ENCODE measurements at places on chromosomes 3 and 15.

GRCh38 chr15:49152552-49153312 is 2.7 kb downstream of the COPS2 start:
- DNase-seq, result no peak

DNA sequence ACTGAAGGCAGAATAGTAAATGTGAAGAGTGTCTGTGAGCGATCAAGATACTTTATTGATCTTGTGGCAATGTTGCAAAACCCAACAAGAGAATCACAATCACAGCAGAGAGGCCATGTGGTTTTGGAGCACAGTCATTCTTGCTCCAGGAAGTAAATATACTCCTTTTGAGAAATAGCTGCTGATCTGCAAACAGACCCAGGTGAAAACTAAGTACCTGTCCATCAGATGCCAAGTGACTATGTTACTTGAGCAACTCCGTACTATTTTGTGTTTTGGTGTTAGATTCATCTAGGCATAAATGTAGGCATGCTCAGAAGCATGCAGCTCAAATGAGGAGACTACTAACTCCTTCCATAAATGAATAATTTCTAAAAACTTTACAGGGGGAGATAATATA is 627.9 kb downstream of the ZBBX start:
- no peak for DNase-seq

GRCh38 chr3:175554801-175555200 is 695.7 kb downstream of the NAALADL2 start:
- DNase-seq, result no peak

DNA sequence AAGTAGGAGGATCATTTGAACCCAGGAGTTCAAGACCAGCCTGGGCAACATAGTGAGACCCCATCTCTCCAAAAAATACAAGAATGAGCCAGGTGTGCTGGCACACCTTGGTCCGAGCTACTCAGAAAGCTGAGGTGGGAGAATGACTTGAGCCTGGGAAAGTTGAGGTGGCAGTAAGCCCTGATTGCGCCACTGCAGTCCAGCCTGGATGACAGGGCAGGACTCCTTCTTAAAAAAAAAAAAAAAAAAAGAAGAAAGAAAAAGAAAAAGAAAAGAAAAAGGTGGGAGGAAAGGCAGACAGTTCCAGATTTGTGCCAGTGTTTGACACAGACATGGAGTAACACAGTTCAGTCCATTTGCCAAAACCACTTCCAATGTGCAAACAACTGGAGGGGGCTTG is 75.7 kb downstream of the ATP10A start:
- DNase-seq, result no peak

- DNase-seq, result no peak
Observed at GRCh38 chr3:4656059-4656458, 162.9 kb downstream of the ITPR1 start.

DNA sequence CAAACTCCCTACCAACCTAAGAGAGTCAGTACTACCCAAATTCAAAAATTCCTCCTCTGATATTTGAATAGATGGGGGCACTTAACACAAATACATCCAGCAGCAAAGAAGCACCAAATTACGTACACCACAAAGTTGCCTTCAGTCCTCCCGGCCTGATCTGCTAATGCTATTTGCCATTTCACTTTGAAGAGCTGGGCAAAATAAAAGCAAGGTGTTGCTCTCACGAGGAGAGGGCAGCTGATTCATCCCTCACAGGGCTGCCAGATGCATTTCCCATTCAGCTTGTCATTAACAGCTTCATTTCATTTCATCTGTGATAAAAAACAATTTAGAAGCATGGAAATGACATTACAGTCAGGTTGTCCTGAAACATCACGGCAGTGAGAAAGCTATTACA is 283.4 kb upstream of the VEPH1 start:
- DNase-seq, result no peak

- no peak for DNase-seq
Observed at GRCh38 chr3:132288357-132288756, 28.9 kb upstream of the ACP3 start.

DNA sequence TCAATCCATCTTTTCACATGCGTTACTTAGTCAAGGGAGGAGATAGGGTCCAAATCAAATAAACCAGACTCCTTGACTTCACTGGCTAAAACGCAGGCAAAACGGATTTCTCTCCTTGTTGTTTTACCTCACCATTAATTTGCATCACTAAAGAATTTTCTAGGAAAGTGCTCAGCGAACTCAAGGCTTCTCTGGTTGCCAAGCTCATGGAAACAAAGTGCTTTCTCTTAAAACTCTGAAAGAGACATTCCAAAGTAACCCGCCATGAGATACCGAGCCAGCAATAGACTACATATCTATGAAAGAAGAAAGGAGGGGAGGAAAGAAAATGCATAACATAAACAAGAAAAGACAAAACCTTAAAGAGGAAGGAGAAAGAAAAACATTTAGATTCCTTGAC is 211.7 kb upstream of the WNT5A start:
- DNase-seq, result no peak

GRCh38 chr15:91530279-91530678 is 323.2 kb upstream of the SLCO3A1 start:
- DNase-seq, result no peak

- no peak for DNase-seq
Observed at GRCh38 chr15:43775411-43775965, 1.3 kb downstream of the ELL3 start.

DNA sequence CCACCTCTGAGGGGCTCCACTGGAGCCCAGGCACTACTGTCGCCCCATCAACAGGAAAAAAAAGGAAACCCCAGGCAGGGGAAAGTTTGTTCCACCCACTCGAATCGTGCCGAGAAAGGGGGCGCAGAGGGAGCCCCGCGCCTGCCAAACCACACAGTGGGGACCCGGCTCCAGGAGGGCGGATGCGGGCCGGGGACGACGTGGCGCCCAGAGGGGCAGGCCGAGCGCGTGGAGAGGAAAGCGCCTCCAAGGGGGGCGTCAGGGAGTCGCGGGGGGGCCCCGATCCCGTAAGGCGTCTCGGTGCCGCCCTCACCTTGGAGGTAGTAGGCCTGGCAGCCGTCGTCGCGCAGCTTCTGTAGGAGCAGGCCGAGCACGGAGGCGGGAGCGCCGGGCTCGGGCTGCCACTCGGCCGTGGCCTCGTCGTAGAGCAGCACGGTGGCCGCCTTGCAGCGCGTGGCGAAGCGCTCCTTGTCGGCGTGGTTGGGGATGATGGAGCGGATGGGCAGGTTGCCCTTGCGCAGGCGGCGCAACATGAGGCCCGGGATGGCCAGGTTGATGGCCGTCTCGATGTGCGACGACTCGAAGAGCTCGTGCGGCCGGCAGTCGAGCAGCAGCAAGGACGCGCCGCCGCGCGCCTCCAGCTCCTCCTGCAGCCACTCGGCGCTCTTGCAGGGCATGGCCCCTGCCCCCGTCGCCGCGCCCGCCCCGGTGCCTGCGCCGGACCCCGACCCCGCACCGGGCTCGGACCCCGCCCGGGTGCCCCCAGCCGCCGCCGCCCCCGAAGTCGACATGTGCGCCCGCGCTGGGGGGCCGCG is 627 bp downstream of the DUSP7 start:
- peak; percentile 30 for DNase-seq

Data from stimulated activated CD8-positive, alpha-beta memory T cell treated with anti-CD3 and anti-CD28 coated beads, Interleukin-4, amount 100 ng/mL, for 24 hours (primary cell).